ENCODE measurements at places on chromosomes 4 and X. TPM values are rescaled to one million over a fixed set of nuclear protein-coding genes. Genes with fewer than 3 reads are reported as not detected.

DNA sequence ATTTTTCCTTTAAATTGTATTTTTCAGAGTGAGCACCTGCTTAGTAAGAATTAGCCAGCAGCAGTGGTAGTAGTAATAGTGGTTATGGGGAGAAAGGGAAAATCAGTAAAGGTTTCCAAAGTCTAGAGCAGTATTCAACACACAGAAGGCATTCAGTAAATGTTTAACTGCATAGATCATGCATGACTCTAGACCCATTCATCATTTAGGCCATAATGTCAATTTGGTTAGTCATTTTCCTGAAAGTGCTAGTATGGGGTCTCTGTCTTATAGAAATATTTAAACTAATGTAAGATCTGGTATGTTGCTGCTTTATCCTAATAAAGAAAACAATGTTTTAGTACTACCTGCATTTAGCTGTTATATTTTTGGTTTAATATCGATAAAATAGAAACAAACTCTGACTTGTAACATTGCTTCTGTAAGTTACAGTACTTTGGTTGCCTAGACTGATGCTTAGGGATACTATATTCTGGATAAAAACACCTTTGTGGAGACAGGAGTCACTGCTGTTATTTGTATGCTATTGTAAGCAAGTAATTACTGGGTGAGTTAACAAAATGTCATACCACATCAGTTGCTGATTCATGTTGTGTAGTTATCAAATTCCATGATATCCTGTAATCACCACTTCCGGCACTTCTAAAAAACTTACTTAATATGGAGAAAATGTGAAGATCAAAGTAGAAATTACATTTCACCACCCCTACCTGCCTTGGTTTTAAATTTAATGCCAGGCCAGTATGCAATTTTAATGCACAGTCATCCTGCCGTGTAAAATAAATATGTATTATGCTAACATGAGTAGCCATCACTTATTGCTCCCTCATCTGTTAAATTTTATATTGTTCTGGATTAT lies 115.8 kb upstream of the BMPR1B start:
- no peaks in the 10 kb centered on the region for H3K36me3 ChIP-seq
- H3K4me1 ChIP-seq: no peaks in the 10 kb centered on the region
- H3K27ac ChIP-seq: no peak overlapping the region
- H3K4me3 ChIP-seq: no peak overlapping the region
- DNase-seq: no peak
- H3K27me3 ChIP-seq: no peaks in the 10 kb centered on the region

DNA sequence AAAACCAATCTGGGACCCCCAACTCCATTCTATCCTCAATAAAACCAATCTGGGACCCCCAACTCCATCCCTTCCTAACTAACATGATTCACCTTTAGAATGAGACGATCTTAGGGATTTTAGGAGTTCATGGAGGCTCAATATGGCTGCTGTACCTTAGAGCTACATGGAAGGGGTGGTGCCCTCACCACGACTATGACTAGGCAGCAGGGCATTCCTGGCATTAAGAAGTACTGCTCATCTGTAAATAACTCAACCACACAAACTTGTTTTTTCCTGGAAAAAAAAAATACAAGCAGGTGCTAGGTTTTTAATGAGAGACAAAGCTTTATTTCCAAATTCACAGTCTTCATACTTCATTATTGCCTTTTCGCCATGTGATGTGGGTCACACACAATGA lies 346.5 kb upstream of the FAT1 start:
- H3K4me1 ChIP-seq: peaks cover 7% of the 10 kb centered on the region
- no peak for DNase-seq
- H3K27ac ChIP-seq: no peak overlapping the region
- no peaks in the 10 kb centered on the region for H3K36me3 ChIP-seq

AMTN gene
- total RNA-seq: not detected

CTAG2 gene
- not detected for total RNA-seq
